ENCODE measurements at places on chromosomes 4 and X.

DNA sequence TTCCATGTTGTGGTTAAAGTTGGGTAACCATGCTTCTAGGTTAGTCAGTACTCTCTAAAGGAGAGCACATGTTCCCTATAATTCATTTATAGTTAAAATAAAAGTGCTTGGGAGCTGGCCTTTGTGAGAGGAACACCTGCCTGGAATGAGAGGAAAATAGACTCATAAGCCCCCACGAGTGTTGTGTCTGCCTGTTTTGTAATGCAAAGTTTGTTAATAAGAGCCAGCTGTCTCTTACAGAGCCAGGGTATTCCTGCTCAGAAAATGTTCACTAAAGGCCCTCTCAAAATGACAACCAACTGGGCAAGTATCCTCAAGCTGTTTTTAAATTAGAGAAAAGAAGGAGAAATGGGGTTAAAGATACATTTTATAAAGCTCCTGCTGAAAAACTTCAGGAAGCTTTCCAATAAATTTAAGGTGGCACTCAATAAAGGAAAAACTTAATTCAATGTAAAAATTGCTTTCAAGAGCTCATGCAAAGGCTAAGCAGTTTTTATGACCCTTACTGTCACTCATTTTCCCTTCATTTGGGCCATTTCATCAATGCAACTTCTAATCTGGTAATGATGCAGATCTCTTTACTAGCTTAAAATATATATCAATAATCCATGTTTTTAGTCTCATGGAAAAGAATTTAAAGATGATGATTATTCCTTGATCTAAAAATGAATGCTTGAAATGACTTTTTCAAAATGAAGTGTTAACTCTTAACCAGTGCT, 793.6 kb downstream of the STPG2 start:
- DNase-seq = no peak

DNA sequence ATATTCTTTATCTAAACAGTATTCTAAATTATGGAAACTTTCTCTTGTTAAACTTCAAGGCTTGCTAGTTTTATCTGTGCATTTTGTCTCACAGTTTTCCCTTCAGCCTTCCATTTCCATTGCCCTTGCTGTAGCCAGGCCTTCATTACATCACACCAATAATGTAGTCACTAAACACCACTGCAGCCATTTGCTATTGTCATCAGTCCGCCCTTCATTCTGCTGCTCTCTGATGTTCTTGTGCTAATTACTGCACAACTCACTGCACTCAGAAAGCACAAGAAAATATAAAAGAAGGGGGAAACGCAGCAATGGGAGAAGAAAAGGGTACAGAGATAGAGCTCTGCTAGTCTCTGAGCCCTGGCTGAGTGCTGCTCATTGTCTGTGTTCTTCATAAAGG, 239.6 kb upstream of the FSTL5 start:
- no peak for DNase-seq

GRCh38 chr4:39825741-39826231, 127.8 kb downstream of the UBE2K start:
- DNase-seq = peak; percentile 50

DNA sequence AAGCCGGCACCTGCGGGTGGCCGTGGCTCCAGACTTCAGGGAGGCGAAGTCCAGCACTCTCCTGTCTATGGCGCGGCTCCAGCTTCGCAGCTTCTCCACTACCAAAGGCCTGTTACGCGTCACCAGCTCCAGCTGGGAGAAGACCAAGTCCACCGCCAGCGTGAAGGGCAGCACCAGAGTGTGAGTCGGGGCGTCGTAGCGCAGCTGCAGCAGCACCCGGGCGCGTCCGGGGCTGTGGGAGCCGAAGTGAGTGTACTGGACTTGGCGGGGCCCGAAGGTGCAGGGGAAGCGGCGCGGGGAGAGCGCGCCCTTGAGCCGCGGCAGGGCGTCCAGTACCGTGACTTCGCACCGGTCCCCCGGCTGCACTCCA, 444 bp downstream of the FREM3 start:
- peak; percentile 75 for DNase-seq

DNA sequence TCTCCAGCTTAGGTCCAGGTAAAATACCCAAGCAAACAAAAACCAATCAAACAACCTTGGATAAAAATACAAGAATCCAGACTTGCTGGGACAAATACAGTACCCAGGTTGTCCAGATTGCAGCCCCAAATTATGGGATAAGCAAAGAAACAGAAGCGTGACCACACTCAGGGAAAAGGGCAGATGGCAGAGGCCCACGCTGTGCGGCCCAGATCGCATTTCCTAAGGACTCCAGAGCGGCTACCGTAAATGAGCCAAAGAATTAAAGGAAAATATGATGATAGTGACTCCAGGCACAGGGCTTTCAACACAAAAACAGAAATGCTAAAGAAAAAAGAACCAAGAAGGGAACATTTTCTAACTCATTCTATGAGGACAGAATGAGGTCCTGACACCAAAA, 50.3 kb downstream of the FGFRL1 start:
- no peak for DNase-seq

- no peak for DNase-seq
Measured at GRCh38 chrX:41542536-41542935, 95.4 kb downstream of the NYX start.

GRCh38 chr4:20447103-20447502, 195.4 kb downstream of the SLIT2 start:
- no peak for DNase-seq

- DNase-seq = peak; percentile 60
Measured at GRCh38 chr4:147425019-147425418, 55.9 kb upstream of the EDNRA start.

DNA sequence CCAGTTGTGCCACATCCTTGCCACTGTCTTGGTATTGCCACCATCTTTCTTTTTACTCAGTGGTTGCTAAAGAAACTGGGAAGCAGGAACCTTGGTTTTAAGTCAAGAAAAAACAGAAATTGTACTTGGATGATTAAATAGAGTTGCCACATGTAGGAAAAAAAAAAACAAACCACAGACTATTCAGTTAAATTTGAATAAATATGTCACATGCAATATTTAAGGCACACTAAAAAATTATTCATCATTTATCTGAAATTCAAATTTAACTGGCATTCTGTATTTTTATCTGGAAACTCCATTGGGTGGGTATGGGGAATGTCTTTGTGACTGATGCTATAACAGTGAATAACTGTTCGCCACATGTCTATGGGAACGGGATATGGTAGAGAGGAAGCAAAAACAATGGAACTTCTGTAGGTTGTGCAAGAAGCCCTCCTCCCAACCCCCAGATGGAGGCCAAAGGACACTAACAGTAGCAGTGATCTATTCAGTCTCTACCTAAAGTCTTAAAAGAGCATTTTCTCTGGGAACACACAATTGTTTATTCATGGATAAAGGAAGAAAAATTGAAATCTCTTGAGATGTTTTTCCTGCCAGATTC, 57.0 kb upstream of the PLAC8 start:
- no peak for DNase-seq

DNA sequence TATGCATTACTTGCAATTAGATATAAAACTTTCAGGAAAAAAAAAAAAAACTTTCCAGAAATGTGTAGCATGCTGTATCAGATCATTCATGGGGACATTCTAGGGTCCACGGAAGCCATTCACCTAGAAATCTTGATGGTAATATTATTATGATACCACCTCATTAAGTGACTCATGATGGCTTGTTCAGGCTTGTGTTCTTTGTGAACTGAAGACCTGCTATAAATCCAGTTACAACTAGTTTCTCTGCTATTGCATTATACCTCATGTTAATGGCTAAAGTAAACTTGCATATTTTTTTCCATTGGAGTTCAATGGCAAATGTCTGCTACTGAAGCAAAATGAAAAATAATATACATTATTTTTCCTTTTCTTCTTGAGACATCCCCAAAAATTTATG, 35.3 kb upstream of the PTPN13 start:
- no peak for DNase-seq

GRCh38 chr4:99614491-99614890, 39.9 kb downstream of the MTTP start:
- DNase-seq = no peak

DNA sequence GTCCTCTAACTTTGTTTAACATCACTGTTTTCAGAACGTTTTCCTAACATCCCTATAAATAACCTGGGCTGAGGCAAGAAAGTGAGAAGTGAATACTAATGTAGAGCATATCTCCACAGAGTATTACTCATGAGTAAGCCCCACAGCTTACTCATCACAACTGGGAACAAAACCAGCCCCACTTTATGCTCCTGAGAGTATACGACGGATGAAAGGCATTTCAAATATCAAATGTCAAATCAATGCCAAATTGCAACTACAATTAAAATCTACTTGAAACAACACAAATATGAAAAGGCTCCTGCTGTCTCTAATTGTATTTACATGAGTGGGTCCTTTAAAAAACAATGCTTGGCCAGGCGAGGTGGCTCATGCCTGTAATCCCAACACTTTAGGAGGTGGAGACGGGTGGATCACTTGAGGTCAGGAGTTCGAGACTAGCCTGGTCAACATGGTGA, 41.2 kb downstream of the SH3RF1 start:
- DNase-seq = peak; percentile 95

DNA sequence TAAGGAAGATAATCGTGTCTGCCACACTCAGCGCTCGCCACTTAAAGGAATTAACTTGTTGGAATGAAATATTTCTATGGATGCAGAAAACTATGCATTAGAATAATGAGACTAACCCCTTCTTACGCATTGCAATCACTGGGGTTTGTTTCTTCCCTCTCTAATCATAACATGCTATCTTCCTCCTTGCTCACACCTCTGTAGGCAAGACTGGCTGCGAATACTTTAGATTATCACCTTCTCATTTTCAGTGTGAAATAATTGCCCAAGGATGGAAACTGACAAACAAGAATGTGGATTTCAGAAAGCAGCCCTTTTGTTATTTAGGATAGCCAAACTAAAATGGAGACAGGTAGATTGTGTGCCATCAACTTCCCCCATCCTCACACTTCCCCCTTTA, 349.4 kb downstream of the MID1IP1 start:
- no peak for DNase-seq

- DNase-seq = no peak
Measured at GRCh38 chr4:14824189-14824588, 178.1 kb upstream of the CPEB2 start.

DNA sequence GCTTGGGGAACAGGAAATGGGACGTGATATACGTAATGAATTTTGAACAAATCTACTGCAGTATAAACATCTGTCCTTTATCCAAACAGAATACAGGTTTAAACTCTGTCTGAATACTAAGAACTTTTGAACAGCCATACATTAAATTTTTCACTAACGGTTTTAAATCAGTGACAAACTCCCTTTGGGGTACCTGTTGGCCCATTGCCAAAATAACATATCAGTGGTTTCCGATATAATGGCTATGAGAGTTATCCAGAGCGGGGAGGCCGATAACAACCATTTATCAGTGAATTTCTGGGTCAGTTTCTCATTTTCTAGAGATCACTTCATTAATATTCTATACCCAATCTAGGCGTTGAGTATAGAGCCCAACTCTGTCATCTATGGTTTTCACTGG, 5.2 kb downstream of the SPIN2A start:
- no peak for DNase-seq

DNA sequence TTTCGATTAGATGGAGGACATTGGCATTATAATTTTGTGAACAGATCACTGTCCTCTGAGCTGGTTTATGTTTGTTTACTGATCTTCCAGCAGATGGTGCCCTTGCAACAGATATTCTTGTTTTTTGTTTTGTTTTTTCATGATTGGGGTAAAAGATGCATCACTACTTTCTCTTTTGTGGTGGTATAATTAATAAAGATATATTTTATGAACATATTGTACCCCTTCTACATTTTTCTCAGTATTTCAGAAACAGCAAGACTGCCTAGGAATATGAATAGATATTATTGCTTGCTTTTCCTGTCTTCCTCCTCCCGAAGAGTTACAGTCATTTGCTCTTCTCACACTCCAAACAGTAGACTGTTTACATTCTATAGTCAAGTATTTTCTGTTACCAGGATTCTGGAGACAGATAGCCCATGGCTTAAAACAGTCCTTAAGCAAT, 905.2 kb downstream of the TRAM1L1 start:
- peak; percentile 20 for DNase-seq

DNA sequence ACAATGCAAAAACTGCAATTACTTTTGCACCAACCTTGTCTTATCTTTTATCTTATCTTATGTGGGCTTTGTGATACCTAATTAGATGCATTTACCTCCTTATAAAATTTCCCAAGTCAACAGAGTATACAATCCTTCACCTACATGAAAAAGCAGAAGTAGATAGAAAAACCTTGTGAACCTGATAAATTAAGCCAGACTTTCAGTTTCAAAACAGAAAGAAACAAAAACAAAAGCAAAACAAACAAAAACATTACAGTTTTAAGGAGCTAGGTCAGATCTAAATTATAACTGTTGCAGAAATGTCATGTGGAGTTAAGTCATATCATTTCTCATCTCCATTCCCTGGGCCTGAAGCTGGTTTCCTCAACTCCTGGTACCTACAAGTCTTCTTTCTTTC, 24.9 kb upstream of the CXXC4 start:
- DNase-seq = no peak

GRCh38 chrX:23742174-23742696, 841 bp downstream of the ACOT9 start:
- DNase-seq = peak; percentile 83

GRCh38 chr4:185039508-185040273, 21.4 kb downstream of the HELT start:
- DNase-seq = peak; percentile 74

DNA sequence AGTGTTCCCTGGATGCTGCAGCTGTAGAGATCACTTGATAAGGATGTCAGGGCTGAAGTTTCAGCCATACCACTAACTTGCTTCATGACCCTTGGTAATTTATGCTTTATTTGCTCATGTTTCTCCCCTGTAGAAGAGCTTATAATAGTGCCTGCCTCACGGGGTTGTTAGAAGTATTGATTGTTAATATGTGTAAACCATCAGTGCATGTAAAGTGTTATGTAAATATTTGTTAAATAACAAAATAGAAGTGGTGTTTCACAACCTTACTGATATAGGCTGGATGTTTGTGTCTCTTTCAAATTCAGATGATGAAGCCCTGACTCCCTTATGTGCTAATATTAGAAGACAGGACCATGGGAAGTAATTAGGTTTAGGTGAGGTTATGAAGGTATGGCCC, 1.5 kb upstream of the CXCL2 start:
- DNase-seq = no peak

GRCh38 chr4:19021617-19022016, 1000.1 kb upstream of the LCORL start:
- no peak for DNase-seq

DNA sequence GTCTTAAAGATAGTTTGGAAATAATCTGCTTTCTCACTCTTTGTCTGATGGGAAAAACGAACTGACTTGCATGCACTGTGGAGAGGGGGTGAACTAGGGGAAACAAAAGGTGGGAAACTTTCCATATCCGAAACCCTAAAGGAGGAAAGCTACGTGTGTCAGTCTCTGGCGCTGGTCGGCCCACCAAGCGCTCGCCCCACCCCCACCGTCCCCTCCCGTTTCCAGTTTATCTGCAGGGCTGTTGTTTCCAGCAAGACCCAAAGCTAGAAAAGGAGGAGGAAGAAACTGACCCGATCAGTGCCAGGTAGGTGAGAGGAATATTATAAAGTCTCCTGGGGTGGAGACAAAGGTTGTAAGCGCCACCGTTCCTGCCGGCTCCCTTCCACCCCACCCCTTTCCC, 552 bp downstream of the TCEAL9 start:
- DNase-seq = peak; percentile 45

- DNase-seq = peak; percentile 54
Measured at GRCh38 chrX:114152130-114152529, 431.8 kb upstream of the HTR2C start.

GRCh38 chr4:138870737-138871554, 144.6 kb upstream of the NOCT start:
- DNase-seq = peak; percentile 81

- DNase-seq = no peak
Measured at GRCh38 chr4:55993994-55994663, 45.4 kb downstream of the CEP135 start.

GRCh38 chr4:119244344-119244743, 31.8 kb downstream of the USP53 start:
- no peak for DNase-seq

All from GM23248 (cell line).